ENCODE measurements at places on chromosomes 11 and 22. TPM values are rescaled to one million over a fixed set of nuclear protein-coding genes. Genes with fewer than 3 reads are reported as not detected.

Gene TRIM21
- 45.6 TPM for total RNA-seq

Gene TRIM5
- total RNA-seq, result 16.4 TPM

Gene ARHGAP20
- 0.43 TPM for total RNA-seq

Gene EFCAB6
- total RNA-seq, result 0.56 TPM

Gene TEX12
- 0.34 TPM for total RNA-seq

DNA sequence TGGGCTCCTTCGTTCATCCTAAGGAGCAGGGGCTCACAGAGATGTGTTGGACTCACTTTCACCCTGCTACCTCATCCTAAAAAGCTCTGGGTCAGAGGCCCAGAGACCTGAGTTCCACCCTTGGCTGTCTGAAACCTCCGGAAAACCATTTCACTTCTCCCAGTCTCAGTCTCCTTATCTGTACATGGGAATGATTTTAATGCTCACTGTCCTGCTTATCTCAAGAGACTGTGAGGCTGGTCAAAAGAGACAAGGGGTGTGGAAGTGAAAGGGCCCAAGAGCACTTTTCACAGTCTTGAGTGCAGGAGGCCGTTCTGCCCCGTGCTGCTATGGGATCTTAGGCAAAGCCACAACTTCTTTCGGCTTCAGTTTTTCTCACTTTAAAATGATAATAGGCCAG is 13.2 kb upstream of the NPAS4 start:
- peaks cover 2% of the 10 kb centered on the region for H3K4me1 ChIP-seq
- no peaks in the 10 kb centered on the region for H3K36me3 ChIP-seq
- H3K4me3 ChIP-seq, result no peak overlapping the region
- DNase-seq, result no peak
- H3K27ac ChIP-seq, result no peak overlapping the region

GRCh38 chr11:95716266-95716665 is 73.3 kb downstream of the FAM76B start:
- no peak overlapping the region for H3K4me3 ChIP-seq
- peak overlapping the region; percentile 44 for H3K27ac ChIP-seq
- H3K4me1 ChIP-seq, result peaks cover 45% of the 10 kb centered on the region

All from activated CD4-positive, alpha-beta T cell treated with anti-CD3 and anti-CD28 coated beads for 36 hours (primary cell).